ENCODE measurements at places on chromosomes 7 and 10.
A peak's percentile ranks its signal among the peaks of the same experiment; 100 is the strongest.

DNA sequence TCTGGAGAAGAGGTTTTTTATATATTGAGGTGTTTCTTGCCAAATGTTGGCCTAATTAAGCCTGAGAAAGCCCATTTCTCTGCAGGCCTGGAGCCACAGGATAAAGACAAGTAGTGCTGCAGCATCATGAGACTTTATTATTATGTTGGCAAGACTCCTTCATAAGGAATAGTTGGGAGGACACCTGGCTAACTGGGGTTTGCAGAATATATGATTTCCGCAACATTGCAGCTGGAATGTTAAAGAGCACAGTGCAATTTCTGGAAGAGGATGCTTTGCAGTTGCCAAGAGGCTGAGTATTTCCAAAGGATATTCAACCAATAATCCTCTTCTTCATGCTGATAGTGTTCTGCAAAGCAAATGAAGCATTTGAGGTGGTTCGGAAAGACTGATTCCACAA is 1512.8 kb upstream of the LRRTM3 start:
- DNase-seq = no peak

DNA sequence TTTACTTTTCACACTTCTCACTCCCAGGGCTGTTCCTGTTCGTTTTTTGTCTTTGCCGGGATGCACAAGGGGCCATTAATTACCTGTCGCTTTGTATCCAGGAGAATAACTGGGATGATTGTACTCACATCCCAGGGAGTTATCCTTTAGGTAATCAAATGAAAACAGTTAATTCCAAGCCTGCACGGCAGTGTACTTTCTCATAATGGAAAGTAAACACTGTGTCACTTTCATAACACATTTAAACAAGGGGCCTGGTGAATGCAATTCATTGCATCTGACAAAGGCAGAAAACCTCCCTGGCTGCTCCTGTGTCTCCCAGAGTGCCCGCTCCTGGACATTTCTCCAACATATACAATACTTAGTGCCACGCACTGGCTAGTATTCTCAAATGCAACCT is 138.7 kb upstream of the CELF2 start:
- DNase-seq = no peak

GRCh38 chr7:122092964-122093797 is 50.9 kb downstream of the AASS start:
- peak; percentile 88 for DNase-seq

GRCh38 chr10:100043796-100044195 is 34.0 kb upstream of the DNMBP start:
- DNase-seq = no peak

DNA sequence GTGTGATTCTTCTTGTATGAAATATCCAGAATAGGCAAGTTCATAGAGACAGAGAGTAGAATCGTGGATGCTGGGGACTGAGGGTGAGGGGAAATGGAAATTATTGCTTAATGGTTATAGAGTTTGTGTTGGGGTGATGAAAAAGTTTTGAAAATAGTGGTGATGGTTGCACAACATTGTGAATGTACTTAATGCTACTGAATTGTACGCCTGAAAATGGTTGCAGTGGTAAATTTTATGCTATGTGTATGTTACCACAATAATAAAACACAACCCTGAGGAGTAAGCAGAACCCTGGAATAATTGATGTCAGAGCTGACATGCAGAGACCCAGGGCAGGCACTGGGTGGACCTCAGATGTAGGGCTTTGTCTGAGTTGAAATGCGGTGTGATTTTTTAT is 57.6 kb downstream of the TACR2 start:
- DNase-seq = no peak

- no peak for DNase-seq
Observed at GRCh38 chr7:3271298-3271697, 29.8 kb upstream of the SDK1 start.

GRCh38 chr7:43018446-43018845 is 86.3 kb downstream of the MRPL32 start:
- no peak for DNase-seq

DNA sequence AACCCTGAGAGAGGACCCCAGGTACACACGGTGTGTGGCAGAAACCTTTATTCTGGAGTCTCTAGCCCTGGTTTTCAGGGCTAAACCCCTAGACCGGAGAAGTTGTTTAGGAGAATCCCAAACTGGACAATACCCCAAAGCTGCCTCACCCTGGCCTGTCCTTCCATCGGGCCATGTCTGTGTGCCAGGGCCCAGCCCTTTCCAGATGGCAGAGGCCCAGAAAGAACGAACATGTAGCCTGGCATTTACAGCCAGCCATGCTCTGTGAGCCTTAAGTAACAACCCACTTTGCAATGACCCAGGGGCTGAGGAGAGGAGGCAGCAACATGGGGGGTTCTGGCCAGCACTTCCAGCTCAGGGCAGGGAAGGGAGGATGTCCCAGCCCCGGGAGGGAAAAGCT is 142.1 kb downstream of the NEURL1 start:
- no peak for DNase-seq

DNA sequence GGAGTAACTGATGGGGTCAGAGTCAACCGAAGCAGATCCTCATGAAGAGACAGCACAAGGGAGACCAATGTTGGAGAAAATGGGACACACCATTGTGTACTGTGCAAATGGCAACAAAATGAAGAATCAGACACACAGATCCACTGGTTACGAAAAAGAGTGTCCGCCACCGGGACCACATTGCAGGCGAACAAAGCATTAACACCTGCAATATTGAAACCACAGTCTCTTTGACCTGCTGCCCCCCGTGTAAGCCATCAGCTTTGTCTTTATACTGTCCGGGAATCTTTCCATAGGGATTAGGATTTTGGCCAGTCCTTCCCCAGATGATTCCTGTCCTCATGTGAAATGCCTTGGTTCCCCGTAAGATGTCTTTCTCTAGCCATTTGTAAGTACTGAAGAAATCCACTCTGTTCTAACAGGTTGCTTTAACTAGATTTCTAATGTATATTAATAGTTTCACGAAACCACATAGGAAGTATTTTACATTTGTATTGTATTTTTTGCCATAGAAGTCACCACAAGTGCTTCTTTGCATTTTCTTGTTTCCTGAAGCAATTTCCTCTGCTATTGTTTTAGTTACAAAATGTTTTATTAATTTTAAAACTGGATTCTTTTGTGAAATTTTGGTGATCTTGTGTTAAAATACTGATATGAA is 140.8 kb upstream of the NFE2L3 start:
- DNase-seq = peak; percentile 38

- DNase-seq = no peak
Observed at GRCh38 chr7:22549051-22549450, 49.1 kb upstream of the STEAP1B start.

- DNase-seq = no peak
Observed at GRCh38 chr10:97743169-97743943, 6.4 kb downstream of the ZFYVE27 start.
